ENCODE measurements at places on chromosomes 1 and 21.

GRCh38 chr1:63718541-63718970 lies 55.3 kb upstream of the ROR1 start:
- no peak for DNase-seq

DNA sequence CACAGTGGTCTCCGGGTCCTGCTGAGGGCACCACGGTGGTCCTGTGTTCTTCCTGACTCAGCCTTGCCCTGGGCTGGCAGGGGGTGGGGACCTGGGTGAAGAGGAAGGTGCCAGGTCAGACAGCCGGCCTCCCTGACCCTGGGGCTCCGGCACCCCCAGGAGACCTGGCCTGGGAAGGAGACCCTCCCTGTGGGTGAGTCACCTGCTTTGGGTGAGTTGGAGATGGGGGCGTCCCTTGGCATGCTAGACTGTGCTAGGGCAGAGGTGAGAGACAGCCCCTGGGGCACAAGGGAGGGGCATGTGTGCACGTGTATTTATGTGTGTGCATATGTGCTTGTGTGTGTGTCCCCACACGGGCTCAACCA lies 23.4 kb downstream of the SPSB1 start:
- DNase-seq = no peak

DNA sequence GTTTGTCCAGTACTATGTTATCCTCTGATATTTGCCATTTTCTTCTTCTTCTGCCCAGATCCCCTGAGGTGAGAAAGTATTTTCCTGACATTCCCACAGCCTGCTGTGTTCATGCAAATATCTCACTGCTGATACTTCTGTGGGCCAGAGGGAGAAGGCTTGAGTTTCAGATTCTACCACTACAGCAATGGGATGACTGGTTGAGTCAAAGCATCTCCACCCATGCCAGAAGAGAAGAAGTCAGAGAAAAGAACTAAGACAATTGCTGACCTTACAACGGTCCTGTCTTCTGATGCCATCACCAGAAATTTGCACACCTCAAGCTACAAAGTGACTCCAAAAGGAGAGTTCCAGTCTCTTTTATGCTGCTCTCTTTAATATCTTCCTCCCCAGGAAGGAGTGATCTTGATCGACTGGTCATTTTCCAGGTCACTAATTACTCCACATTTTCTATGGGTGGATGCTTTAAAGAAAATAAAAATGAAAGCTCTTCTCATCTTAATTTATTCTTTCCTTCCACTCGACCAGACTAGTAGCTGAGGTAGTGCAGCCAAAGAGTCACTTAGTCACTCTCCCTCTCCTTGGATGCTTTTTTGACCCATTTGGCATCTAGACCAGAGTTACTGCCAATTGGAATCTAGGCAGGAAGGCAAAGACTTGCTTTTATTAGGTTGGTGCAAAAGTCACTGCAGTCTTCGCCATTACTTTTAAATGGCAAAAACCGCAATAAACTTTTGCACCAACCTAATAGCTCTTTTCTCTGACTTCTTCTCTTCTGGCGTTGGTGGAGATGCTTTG lies 195.1 kb downstream of the PTPRC start:
- DNase-seq = no peak

DNA sequence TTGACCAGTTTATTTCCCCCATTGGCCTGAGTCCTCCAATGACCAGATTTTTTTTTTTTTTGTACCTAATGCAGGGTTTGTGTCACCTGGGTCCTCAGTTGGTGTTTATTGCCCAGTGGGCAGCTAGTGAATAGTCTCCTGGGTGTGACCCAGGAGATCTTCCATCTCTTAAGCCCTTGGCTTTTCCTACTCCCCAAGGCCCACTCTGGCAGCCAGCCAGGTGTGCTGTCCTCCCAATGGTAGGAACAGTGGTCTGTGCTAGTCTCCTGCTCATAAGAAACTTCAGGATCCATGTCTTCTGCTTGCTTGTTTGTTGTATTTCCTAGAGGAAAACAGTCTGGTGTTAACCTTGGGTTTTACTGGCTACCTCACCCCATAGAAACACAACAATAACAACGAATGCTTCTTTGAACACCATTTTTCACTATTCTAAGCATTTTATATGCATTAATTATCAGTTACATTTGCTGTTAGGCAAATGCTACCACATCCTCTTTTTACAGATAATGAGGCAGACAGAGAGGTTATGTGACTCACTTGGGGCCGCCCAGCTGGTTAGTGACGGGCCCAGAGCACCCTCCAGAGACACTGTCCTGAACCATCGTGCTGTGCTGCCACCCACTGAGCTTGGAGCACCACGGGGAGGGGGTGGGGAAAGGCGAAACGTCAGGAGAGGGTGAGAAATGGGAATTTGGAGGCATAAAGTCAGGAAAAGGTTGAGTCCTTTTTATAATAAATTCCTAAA lies 107.5 kb downstream of the HIVEP3 start:
- no peak for DNase-seq

DNA sequence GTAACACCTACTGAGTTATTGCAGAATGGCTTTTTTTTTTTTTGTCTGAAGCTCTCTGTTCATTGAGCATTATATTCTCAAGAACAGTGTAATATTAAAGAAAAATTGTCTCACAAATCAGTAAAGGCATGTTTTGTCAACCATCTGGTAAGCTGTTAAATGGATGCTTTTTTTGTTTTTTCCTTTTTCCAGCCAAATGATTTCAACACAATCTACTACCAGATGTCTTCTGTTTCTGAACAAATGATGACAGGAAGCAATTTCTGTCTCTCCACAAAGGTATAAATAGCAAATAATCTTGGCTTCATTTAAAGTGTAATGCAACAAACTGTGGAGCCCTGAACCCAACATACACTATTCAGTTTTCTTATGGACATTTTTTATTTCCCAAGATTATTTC lies 78.6 kb upstream of the RGS2 start:
- no peak for DNase-seq

DNA sequence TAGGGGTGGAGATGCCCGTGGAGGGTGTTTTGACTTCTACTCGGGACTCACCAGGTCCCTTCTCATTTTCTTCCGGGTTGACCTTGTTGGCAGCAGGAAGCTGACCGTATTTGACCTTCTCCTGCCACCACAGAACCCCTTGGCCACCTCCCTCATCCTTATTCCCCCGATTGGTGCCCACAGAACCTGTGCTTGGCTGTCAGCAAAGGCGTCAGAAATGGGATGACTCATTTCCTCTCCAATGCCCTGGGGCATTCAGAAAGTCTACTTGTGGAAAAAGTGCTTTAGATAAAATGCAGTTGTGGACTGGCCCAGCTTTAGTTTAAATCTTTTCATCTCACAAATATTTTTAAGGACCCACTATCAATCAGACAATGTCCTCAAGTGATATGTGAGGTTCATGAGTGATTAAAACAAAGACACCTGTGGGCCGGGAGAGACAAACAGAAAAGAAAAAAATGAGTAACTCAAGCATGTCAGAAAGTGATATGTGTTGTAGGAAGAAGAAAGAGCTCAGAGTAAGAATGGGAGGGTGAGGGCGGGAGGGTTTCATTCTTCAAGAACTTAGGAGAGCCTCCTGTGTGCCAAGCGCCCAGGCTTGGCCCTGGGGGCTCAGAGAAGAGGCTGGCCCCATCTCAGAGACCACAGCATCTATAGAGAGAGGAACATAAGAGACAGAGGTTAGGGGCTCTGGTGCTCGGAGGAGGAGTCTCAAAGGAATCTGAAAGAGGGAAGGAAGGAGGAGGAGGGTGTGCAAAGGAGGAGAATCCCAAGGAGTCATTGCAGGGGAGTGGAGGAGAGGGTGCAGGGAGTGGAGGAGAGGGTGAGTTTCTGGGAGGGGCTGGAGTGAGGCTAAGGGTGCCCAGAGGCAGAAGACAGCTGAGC lies 221.6 kb upstream of the VAMP3 start:
- DNase-seq = peak; percentile 87

GRCh38 chr21:32062591-32063227 lies 189.9 kb downstream of the HUNK start:
- no peak for DNase-seq

- no peak for DNase-seq
Measured at GRCh38 chr1:182625719-182626504, 21.7 kb upstream of the RGS16 start.

GRCh38 chr1:15397236-15397635 lies 12.5 kb upstream of the EFHD2 start:
- DNase-seq = no peak

GRCh38 chr1:32426489-32427255 lies 32.4 kb upstream of the BSDC1 start:
- no peak for DNase-seq

DNA sequence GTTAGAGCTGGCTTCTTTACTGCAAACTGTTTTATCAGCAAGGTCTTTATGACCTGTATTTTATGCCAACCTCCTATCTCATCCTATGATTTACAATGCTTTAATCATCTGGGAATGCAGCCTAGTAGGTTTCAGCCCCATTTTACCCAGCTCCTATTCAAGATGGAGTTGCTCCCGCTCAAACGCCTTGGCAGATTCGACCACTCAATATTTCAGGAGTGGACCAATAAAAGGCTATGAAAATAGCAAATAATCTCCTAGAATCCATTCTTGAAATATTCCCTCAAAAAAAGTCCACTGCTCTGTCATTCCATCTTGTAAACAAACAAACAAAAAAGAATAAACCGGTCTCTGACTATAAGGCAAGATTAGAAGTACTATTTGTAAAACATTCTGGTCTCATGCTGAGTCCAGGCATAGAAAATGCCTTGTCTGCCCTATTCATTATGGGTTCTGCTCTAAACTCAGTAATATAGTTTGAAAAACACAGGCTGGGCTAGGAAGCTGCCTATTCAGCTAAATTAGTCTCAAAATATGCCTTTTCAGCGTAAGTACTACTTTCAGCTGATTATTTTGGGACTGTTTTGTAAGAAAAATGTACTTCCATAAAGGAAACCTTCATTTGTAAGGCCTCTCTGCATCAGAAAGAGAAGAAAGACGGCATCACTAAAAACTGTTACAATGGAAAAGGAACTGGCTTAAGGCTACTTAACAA lies 53.0 kb downstream of the TBX19 start:
- DNase-seq = no peak

GRCh38 chr1:210499956-210500355 lies 171.3 kb downstream of the HHAT start:
- DNase-seq = no peak

DNA sequence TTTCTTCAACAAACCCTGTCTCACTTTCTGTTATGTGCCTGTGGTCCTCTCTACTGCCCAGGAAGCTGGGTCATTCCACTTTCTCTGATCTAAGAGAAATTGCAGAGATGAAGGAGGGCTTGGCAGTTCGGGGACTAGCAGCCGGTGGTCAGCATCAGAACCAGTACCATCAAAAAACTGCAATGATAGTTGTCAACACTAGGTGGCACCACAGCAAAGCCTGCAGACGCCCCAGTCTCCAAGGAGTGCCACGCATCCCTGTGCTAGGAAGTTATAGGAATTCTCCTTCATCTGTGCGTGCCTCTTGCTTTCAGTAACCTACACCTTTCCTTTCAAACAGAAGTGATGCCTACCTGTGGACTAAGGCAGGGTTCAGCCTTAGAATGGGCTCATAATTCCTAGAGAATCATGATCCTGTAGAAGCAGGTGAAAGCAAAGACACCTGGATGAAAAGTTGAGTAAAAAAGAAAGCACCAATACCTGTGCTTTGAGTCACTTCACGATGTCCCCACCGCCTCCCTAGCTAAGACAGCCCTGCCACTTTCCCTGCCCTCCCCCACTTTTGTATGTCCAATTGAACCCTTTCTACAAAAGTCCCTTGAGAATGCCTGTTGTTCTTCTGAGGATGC lies 129.2 kb downstream of the ADAMTS1 start:
- DNase-seq = peak; percentile 65

- peak; percentile 18 for DNase-seq
Measured at GRCh38 chr1:85047472-85048295, 616 bp downstream of the MCOLN3 start.

GRCh38 chr1:107555578-107555977 lies 409.4 kb downstream of the VAV3 start:
- DNase-seq = no peak

GRCh38 chr1:209692296-209692695 lies 12.3 kb upstream of the HSD11B1 start:
- no peak for DNase-seq

Data from HTR-8/SVneo (cell line).